Activated CD4-positive, alpha-beta T cell treated with anti-CD3 and anti-CD28 coated beads, Interleukin-2, amount 50 U/mL, for 48 hours (primary cell): ENCODE measurements at places on chromosomes 2 and 18.

GRCh38 chr2:189580241-189580651 lies 340 bp downstream of the SLC40A1 start:
- DNase-seq: peak; percentile 52

- no peak for DNase-seq
These were observed 203.8 kb downstream of the PLCL1 start for GRCh38 chr2:198008230-198008629.

DNA sequence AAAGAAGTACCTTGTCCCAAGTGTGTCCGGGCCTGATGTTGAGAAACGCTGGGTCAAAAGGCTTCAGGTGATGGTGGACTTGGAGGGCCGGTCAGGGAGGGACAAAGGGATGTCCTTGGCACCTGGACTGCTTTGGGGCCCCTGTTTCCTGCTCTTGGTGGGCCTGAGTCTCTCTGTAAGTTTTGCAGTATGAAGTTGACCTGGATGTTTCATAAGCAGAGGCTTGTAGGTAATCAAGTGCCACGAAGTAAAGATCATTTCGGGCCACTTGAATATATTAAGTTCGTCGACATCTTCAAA lies 29.4 kb downstream of the ASAP2 start:
- DNase-seq: no peak

GRCh38 chr18:9629709-9630108 lies 15.3 kb upstream of the PPP4R1 start:
- DNase-seq: no peak

DNA sequence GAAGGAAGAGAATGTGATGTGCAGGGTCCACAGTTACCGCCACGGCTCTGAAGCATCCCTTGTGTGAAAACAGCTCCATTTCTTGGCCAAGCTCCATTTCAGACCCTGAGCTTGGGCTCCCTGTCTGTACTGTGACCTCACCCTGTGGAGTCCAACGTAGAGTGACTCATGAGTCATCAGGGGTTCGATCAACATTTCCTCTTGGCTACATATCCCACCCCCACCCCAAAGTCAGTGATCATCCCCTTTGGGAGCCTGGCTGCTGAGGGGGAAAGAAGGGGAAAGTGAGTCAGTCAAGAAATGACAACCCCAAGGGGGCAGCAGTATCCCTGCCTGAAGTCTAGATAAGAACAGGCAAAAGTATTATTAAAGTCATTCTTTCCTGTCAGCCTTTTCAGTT lies 62.2 kb downstream of the PAPOLG start:
- peak; percentile 61 for DNase-seq

DNA sequence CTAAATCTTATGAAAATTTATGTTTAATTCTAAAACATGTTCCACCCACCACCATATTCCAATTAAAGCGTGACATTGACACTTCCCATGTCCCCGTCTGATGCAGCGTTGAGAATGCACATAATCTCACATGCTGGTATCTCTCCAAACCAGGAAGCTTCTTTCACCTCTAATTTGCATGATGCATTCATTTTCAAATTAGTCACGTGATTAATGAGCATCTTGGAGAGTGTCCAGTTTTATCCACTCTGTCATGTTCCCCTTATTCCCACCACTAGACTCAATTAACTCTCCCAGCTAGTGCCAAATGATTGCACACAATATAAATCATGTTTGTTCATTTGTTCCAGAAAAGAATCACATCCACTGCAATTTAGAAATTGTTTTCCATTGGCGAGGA lies 105.8 kb downstream of the RIT2 start:
- DNase-seq: no peak

DNA sequence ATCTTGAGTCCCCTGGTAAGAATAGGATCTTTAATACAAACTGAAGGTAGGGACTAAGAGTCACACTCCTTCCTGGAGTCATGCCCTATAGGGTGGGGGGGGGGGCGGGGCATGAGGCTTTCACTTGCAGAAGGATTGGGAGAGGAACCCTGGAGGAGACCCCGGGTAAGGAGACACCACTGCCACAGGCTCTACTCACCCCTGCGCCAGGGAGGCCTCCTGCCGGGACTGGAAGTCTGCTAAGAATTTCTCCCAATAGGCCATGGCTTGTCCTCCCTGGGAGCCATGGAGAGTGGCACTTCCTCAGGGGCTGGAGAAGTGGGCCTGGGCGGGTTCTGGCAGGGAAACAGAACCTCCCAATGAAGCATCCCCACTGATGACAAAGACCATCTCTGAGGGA lies 645.3 kb upstream of the RAB6C start:
- no peak for DNase-seq

GRCh38 chr2:178895872-178896271 lies 88.6 kb upstream of the TTN start:
- no peak for DNase-seq

DNA sequence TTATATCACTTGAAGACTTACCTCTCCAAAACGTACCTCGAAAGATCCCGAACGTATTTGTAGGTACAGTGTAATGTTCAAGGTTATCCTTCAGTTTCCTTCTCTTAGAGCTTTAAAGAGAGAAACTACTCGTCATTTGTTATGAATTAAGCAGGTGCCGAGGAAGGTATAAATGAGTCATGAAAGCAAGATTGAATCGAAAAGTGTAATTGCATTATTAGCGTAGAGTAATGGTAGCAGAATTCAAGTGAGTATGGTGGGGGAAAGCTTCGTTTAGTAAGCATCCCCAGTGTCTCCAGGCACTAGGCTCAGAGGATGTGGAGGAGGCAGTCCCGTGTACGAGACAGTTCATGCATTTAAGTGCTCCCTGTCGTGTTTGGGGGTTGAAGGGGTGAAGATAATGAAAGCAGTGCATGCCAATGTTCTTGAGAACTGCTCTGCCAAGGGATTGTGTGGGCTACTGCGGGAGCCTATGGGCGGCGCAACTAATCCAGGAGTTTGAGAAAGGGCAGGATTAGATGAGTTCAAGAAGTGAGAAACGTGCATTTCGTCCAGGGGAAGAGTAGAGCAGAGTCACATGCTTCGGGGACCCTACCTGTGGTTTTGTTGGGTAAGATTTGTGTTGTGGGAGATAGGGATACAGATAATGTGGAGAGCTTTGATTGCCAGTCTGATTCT lies 858 bp downstream of the POLR1B start:
- peak; percentile 17 for DNase-seq

GRCh38 chr2:172103471-172104272 lies 972 bp upstream of the DLX2 start:
- peak; percentile 82 for DNase-seq

GRCh38 chr2:26584191-26584590 lies 57.0 kb downstream of the CIB4 start:
- DNase-seq: no peak

DNA sequence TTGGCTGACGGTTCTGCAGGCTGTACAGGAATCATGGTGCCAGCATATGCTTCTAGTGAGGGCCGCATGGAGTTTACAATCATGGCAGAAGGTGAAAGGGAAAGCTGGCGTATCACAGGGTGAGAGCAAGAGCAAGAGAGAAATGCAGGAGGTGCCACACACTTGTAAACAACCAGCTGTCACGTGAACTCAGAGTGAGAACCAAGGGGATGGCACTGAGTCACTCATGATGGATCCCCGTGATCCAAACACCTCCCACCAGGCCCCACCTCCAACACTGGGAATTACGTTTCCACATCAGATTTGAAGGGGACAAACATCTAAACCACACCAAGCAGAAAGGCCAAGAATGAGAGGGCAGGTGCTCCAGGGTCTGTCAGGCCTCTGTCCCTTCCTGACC lies 185.0 kb upstream of the PID1 start:
- no peak for DNase-seq

DNA sequence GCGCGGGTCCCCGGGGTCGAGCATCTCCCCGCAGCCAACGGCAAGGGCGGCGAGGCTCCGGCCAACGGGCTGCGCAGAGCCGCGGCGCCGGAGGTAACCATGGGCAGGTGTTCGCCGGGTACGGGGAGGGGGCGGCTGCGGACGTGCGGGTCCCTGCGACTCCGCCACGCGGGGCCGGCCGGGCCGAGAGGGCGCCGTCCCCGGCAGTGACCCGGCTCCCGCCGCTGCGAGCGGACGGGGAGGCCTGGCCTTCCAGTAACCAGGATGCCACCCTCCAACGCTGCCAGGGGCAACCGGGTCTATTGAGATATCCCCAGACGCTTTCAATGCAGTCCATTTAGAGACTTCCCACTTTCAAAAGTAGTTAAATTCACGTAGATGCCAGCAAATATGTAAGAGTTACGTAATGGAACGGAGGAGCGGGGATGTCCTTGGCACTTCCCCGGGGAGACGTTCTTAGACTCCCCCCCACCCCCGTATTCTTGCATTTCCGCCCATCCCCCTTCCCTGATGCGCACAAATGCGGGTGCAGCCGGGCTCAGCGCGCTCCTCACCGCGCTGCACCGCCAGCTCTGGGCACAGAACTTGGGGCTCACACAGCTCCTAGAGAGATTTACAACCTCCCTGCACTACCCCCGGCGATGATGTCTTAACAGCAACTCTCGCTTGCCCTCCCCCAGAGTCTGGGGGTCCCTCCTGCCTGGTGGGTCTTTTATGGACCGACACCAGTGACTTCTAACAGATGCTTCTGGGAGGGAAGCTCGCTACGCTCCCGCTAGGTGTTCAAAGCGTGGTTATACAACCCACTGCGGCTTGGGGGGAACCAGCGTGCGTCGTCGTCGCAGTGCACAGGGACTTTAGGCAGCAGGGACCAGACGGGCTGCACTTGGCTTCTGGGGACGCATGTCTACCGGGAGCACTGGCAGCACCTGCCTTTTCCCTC lies 657 bp downstream of the SGPP2 start:
- peak; percentile 44 for DNase-seq

- DNase-seq: no peak
These were observed 36.9 kb upstream of the KLF7 start for GRCh38 chr2:207202645-207203044.

GRCh38 chr2:191304939-191305875 lies 60.0 kb downstream of the MYO1B start:
- DNase-seq: no peak

- no peak for DNase-seq
These were observed 221.5 kb upstream of the SMAD7 start for GRCh38 chr18:49172246-49172645.

GRCh38 chr18:24130494-24130893 lies 8.4 kb upstream of the CABYR start:
- DNase-seq: no peak

- DNase-seq: no peak
These were observed 19.3 kb upstream of the ALK start for GRCh38 chr2:29940706-29941105.

DNA sequence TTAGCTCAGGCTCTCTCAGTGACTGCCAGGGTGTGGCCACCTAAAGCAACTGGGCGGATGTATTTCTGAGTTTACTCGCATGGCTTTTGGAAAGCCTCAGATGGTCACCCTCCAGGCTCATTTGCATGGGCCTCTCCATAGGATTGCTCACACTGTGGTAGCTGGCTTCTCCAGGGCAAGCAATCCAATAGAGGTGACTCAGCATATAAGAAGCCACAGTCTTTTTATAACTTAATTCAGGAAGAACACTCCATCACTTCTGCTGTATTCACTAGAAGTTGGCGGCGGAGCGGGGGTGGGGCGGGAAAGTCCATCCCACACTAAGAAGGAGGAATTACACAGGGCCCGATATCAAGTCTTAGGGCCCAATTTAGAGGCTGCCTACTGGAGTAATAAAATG lies 3.6 kb upstream of the DOK6 start:
- no peak for DNase-seq

DNA sequence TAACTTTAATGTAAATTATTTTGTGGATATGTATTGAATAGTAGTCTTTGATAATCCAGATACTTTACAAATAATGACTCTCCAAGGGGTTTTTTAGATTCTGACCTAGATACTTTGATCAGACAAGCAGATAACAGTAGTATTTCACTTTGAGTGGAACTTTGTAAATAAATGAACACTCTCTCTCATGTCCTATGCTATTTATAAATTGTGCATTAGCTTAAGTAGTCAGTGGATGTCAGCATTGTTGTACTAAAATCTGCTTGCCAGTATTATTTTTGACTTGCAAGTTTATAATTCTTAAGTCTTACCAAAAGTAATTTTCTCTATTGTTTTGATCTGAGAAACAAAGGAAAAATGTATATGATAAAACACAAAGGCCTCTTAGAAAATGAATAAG lies 1113.1 kb upstream of the NRXN1 start:
- DNase-seq: no peak

GRCh38 chr2:127115471-127116199 lies 8.7 kb upstream of the BIN1 start:
- no peak for DNase-seq

GRCh38 chr2:28424799-28425463 lies 32.3 kb downstream of the FOSL2 start:
- DNase-seq: no peak

DNA sequence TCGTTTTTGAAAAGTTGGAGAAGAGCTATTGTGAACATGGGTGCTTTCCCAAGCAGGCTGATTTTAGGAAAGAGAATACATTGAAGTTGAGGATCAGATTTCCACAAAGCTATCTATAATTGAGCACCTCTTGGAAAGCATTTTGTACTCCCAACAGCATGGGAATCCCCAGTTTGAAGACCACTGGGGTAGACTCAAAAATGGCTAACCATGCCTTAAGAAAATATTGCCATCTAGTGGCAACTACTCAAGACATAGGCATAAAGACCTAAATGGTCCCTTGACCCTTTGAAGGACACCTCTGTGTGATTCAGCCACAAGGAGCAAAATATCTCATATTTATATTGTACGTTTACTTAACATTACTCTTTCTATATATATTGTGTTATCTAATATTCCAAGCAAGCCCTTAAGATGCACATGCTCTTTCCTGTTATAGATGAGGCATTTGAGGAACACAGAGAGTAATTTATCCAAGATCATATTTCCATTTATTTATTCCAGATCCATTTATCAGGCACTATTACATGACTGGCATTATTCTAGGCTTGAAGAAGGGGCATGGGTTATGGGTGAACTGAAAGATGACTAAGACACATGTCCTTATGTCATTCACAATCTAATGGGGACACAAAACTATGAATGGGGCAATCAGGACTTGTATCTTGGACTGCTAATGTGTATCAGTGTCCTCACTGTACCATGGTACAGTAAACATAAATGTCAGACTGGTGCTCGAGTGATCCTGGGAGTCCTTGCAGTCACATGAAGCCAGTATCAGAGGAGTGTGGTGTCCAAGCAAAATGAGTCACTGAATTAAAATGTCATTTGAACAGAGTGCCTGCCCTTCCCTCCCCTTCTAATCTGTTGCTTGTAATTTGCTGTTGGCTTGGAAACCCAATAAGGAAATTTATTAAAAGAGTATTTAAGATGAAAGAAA lies 121.0 kb upstream of the XPO1 start:
- no peak for DNase-seq

- no peak for DNase-seq
These were observed 931.4 kb upstream of the ACVR2A start for GRCh38 chr2:146913476-146913875.

- no peak for DNase-seq
These were observed 58.9 kb downstream of the MTX2 start for GRCh38 chr2:176328149-176328548.
